ENCODE measurements at places on chromosomes 13 and 19.

GRCh38 chr13:77853703-77854102 is 64.9 kb downstream of the EDNRB start:
- DNase-seq: no peak

DNA sequence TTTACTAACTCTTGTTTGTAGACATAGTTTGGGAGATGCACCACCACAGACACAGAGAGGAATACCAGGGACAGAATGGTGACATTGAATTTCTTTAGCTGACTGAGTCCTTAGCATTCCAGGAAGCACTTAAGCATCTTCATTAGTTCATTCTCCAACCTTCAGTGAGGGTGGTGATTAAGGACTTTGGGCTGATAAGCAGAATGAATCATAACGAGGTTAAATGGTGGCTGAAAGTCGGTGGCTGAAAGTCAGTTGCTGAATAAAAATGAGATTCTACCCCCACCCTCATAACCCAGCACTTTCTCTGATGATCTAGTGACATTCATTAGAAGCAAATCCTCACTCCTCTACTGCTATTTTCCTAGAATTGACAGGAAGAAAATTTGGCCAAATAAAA is 10.6 kb downstream of the PCDH8 start:
- no peak for DNase-seq

GRCh38 chr19:52451241-52451640 is 2.1 kb upstream of the ZNF578 start:
- no peak for DNase-seq

GRCh38 chr13:112877066-112877465 is 91.9 kb upstream of the MCF2L start:
- no peak for DNase-seq

DNA sequence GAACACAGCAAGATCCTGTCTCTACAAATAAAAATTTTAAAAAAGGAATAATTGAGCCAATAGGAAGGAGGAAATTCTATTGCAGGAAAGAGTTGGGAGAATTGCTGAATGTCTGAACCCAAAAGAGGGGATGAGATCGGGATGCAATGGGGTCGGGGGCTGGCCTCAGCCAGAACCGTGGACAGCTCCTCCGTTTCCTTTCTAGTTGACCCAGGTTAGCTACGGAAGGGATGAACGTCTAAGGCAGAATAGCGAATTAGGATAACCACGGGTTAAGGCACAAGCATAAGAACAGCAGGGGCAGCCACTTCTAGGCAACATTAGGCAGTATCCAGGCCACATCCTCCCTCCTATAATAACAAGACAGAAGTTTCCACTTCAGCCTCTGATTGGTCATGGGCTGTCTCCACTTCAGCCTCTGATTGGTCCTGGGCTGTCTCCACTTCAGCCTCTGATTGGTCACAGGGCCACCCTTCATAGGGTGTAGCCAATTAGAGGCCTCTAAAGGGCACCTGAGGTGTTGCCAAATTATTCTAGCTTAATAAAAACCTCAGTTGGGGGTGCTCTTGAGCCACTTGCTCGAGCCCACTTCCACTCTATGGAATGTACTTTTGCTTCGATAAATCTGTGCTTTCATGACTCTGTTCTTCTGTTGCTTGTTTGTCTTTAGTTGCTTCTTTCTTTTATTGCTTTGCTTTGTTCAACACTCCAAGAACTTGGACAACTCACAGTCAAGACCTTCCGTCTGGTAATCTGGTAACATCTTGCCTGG is 24.9 kb upstream of the TPM4 start:
- DNase-seq: no peak

GRCh38 chr13:51833980-51834379 is 11.0 kb downstream of the TMEM272 start:
- DNase-seq: no peak

All from smooth muscle cell of the brain vasculature (primary cell).